Caco-2 (cell line): ENCODE measurements at places on chromosomes 7 and 10. TPM values are rescaled to one million over a fixed set of nuclear protein-coding genes. Genes with fewer than 3 reads are reported as not detected.
A peak's percentile ranks its signal among the peaks of the same experiment; 100 is the strongest.

- DNase-seq, result no peak
- 0 out of 2 replicates have a peak, but pooled peaks cover 4% of the 10 kb centered on the region for H3K4me1 ChIP-seq
- H3K36me3 ChIP-seq, result no peaks in the 10 kb centered on the region
- H3K27me3 ChIP-seq, result no peaks in the 10 kb centered on the region
- no peak overlapping the region for H3K4me3 ChIP-seq
- H3K27ac ChIP-seq, result no peak overlapping the region
These were observed 88.1 kb upstream of the RSU1 start for GRCh38 chr10:16905320-16905719.

- no peak for DNase-seq
- no peaks in the 10 kb centered on the region for H3K4me1 ChIP-seq
- H3K36me3 ChIP-seq, result no peaks in the 10 kb centered on the region
- no peak overlapping the region for H3K27ac ChIP-seq
- H3K4me3 ChIP-seq, result no peak overlapping the region
- no peaks in the 10 kb centered on the region for H3K27me3 ChIP-seq
These were observed 177.5 kb downstream of the TWIST1 start for GRCh38 chr7:18939771-18940592.

DNA sequence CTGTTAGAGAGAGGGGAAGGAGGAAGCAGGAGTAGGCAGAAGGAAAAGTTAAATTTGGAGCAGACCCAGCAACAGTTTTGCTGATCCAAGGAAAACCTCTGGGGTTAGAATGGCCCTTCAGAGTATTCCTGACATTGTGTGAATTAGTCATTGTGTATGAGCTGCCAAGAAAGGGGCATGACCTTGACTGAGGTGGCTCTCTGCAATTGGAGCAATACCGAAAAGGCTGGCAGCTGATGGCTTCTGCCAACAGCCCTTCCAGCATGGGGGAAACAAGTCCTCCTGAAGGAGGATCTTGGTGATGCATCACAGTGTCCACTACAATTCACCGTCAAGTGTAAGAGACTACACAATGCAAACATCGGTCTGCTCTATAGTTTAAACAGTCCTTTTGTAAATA is 20.6 kb upstream of the WASL start:
- no peaks in the 10 kb centered on the region for H3K27me3 ChIP-seq
- no peak for DNase-seq
- H3K27ac ChIP-seq, result no peak overlapping the region
- H3K36me3 ChIP-seq, result no peaks in the 10 kb centered on the region
- no peak overlapping the region for H3K4me3 ChIP-seq

- no peaks in the 10 kb centered on the region for H3K4me1 ChIP-seq
- H3K36me3 ChIP-seq, result no peaks in the 10 kb centered on the region
- no peaks in the 10 kb centered on the region; the same call in 1 of the 2 replicates for H3K27me3 ChIP-seq
- no peak for DNase-seq
- H3K27ac ChIP-seq, result no peak overlapping the region
These were observed 1.6 kb downstream of the HTR7 start for GRCh38 chr10:90856261-90856660.

- H3K36me3 ChIP-seq, result no peaks in the 10 kb centered on the region
- DNase-seq, result peak; percentile 88
- H3K4me1 ChIP-seq, result peaks cover 56% of the 10 kb centered on the region
- no peaks in the 10 kb centered on the region for H3K27me3 ChIP-seq
- peak overlapping the region; percentile 82 for H3K27ac ChIP-seq
These were observed 9.6 kb upstream of the ZMIZ1 start for GRCh38 chr10:79058899-79059841.

DNA sequence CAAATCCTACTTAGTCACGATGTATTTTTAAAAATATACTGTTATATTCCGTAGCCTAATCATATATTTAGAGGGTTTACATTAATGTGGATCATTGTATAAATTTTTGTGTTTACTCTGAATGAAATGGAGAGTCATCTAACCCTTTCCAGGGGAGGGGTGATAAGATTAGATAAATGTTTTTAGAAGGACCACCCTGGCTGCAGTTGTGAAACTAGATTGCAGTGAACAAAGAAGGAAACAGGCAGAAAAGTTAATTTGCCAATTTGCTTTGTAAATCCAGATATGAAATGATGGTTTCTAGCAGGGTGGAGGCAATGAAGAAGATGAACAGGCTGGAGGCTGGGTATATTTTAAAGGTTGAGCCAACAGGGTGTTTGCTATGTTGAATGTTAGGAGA is 477.7 kb upstream of the ZMIZ1 start:
- H3K4me1 ChIP-seq, result peaks cover 60% of the 10 kb centered on the region
- no peaks in the 10 kb centered on the region for H3K36me3 ChIP-seq
- H3K27ac ChIP-seq, result peak overlapping the region; percentile 94

DNA sequence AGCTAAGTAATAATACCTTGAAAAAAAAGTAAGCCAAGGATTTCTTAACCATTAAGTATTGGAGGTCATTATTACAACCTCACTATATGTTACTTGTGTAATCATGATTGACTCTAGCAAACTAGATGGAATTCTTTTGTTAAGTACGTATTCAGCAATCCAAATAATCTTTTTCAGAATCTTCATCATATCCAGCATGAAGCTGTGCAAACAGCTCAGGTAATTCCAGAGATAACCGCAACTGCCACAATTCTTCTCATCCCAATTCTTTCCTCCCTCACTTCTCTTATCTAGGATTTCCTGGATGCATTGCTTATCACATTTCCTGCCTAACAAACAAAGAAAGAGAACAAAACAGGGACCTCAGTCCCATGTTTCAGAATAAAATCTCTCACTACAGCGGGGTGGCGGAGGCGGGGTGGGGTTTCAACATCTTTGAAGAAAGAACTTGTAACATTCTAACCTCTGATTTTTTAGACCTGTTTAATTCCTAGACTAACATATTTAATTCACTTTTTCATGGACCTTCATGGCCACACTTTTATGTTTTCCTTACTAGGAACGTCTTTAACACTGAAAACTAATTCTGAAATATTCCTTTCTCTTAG is 156.5 kb downstream of the POM121L12 start:
- H3K36me3 ChIP-seq, result no peaks in the 10 kb centered on the region
- no peak overlapping the region for H3K27ac ChIP-seq
- H3K27me3 ChIP-seq, result no peaks in the 10 kb centered on the region
- peak; percentile 39 for DNase-seq
- no peak overlapping the region for H3K4me3 ChIP-seq

GRCh38 chr7:81632418-81632817 is 137.4 kb downstream of the HGF start:
- no peaks in the 10 kb centered on the region for H3K36me3 ChIP-seq
- H3K4me1 ChIP-seq, result no peaks in the 10 kb centered on the region
- no peak overlapping the region for H3K27ac ChIP-seq
- DNase-seq, result no peak

GRCh38 chr10:106997721-106998120 is 166.8 kb downstream of the SORCS1 start:
- H3K36me3 ChIP-seq, result no peaks in the 10 kb centered on the region
- no peaks in the 10 kb centered on the region for H3K4me1 ChIP-seq
- no peaks in the 10 kb centered on the region for H3K27me3 ChIP-seq
- H3K4me3 ChIP-seq, result no peak overlapping the region

NPFFR1 gene
- not detected in 2 replicates for total RNA-seq

OPALIN gene
- total RNA-seq, result not detected in 2 replicates

OR2A1 gene
- total RNA-seq, result not detected in 2 replicates

CYP2C19 gene
- total RNA-seq, result 0.86 and 1.0 TPM in 2 replicates
